Activated CD8-positive, alpha-beta T cell treated with anti-CD3 and anti-CD28 coated beads for 36 hours (primary cell): ENCODE measurements at places on chromosomes 3 and 15. TPM values are rescaled to one million over a fixed set of nuclear protein-coding genes. Genes with fewer than 3 reads are reported as not detected.

ZNF654 gene
- 21.0 TPM for total RNA-seq

CPA3 gene
- total RNA-seq = not detected

CLEC3B gene
- total RNA-seq = not detected

AADACL2 gene
- not detected for total RNA-seq

CELF6 gene
- 0.18 TPM for total RNA-seq

PLCH1 gene
- total RNA-seq = 0.32 TPM

KCNMB3 gene
- 0.34 TPM for total RNA-seq

TRPM1 gene
- not detected for total RNA-seq

GPR156 gene
- not detected for total RNA-seq

PLA2G4E gene
- not detected for total RNA-seq

MME gene
- total RNA-seq = not detected

TEX55 gene
- total RNA-seq = not detected

SERPINI1 gene
- total RNA-seq = 0.83 TPM

QARS1 gene
- total RNA-seq = 270 TPM

ACKR2 gene
- total RNA-seq = 1.2 TPM

LSAMP gene
- total RNA-seq = not detected

FILIP1L gene
- 0.11 TPM for total RNA-seq

ITGB5 gene
- 0.41 TPM for total RNA-seq

CCDC9B gene
- 2.3 TPM for total RNA-seq

SLC6A11 gene
- not detected for total RNA-seq

- no peak for DNase-seq
Observed at GRCh38 chr3:14401692-14402303, 608 bp upstream of the SLC6A6 start.

DNA sequence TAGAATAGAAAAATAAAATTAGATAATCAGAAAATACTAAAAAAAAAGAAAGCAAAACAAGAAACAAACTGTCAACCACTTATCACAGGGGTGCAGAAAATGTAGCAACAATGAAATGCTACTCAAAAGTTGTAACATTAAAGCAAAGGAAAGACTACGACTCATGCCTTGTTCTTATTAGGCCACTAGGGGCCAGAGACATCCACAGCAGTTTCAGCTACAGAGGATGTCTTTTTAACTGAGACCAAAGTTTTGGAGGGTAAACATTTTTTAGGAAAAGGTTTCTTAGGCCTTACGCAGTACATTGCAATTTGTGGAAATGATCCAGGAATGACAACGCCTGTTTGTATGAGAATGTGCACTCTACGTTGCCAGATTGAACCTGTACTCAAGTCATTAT lies 15.4 kb upstream of the CADM2 start:
- no peak for DNase-seq

- DNase-seq = no peak
Observed at GRCh38 chr15:77851691-77852090, 219.0 kb upstream of the LINGO1 start.

GRCh38 chr3:45676325-45677032 lies 12.7 kb upstream of the SACM1L start:
- DNase-seq = peak; percentile 24

DNA sequence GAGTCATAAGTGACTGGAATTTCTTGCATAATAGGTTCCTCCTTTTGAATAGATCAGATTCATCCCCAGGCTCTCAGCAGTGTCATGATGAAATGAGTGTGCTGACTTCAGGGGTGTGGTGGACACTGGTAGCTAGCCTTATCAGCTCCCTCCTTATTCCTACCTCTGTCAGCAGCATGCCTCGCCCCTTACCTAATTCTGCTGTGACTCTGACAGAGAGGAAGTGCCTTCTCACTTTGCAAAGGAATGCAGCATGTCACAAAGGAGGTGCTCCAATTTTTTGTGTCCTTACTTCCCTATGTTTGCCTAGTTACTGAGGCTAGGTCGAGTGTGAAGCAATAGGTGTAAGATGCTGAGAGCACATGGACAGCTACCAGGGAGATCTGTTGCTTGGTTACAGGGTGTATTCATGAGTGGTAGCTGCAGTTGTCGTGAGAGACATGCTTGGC lies 90.6 kb downstream of the TNFAIP8L3 start:
- DNase-seq = no peak

DNA sequence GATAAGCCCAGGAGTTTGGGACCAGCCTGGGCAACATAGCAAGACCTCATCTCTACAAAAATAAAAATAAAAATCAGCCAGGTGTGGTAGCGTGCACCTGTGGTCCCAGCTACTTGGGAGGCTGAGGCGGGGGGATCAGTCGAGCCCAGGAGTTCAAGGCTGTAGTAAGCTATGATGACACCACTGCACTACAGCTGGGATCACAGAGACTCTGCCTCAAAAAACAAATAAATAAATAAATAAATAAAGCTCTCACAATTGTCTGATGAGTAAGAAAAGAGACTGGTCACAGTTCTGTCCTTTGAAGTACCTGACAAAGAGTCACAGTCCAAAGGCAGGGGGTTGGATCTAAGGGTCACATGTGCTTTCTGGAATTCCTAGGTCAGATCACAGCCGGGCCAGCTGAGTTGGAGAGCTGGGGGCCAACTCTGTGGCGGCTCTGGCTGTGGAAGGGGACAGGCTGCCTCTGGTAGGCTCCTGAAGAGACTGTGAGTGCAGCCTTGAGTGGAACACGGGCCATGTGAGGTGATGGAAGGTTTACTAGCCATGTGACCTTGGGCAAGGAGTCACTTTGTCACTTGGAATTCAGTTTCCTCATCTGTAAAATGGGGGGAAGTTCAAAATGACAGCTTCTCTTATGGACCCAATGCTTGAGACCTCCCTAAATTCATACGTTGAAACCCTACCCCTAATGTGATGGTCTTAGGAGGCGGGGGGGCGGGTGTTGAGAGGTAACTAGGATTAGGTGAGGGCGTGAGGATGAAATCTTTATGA lies 47.2 kb downstream of the WHAMM start:
- no peak for DNase-seq

- no peak for DNase-seq
Observed at GRCh38 chr3:144585408-144585807, 613.8 kb downstream of the DIPK2A start.

DNA sequence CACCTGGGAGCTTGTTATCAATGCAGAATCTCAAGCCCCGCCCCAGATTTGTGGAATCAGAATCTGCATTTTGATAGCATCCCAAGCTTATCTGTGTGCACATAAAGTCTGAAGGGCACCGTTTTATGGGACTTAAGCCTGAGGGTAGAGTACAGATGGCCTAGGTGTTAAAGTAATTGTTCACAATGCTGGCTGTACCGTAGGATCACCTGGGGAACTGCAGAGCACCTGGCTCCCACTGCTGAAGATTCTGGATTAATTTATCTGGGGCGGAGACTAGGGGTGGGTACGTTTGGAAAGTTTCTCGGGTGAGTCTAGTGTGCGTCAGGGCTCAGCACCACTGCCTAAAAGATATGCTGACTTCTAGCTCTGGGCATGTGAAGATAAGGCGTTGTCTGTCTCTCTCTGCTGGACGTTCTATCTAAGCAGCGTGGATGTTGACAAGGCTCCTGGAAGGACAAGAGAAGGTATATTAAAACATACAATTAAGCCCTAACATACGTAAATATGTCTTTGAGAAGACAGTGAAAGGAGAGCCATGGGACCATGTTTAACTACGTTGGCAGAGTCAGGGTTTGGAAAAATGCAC lies 63.2 kb upstream of the RASGRP1 start:
- DNase-seq = no peak

DNA sequence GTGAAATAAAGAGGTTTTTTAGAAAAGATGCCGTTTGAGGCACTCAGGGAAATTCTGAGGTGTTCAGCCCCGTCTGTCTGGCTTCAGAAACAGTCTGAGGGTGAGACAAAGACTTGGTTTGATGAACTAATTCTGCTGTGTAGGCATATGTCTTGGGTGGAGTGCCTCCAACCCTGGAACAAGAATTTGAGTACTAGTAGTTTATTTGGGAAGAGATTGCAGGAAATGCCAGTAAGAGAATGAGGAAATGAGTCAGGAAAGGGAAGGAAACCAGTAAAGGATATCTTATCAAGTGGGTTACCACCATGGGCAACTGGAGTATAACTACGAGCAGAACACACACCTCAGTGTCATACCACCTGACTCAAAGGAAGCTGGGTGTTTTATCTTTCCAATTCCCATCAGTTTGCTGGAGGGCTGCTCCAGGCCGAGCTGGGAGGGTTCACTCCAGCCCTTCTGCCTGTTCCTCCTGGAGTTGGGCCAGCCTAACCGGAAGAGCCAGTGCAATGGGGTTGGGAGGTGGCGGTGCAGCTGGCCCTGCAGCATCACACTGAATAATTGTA lies 75.3 kb downstream of the TGFBR2 start:
- no peak for DNase-seq

- no peak for DNase-seq
Observed at GRCh38 chr15:40929660-40930429, 705 bp downstream of the DLL4 start.

- DNase-seq = peak; percentile 32
Observed at GRCh38 chr15:90780916-90781315, 63.8 kb downstream of the BLM start.

DNA sequence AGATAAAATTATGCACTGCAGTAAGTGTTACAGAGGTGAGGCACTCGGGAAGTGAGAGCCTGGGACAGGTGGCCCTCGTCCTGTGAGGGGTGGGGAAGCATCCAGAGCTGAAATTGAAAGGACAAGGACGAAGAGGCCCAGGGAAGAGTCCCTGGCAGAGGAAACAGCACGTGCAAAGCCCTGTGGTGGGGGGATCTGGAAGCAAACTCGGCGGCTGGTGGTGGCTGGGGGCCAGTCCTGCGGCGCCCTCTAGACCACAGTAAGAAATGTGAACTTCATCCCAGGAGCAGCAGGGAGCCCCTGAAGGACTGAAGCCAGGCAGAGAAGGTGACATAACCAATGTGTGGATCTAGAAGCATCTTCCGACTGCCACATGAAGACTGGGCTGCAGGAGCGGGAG lies 42.8 kb downstream of the GRIP2 start:
- DNase-seq = no peak

DNA sequence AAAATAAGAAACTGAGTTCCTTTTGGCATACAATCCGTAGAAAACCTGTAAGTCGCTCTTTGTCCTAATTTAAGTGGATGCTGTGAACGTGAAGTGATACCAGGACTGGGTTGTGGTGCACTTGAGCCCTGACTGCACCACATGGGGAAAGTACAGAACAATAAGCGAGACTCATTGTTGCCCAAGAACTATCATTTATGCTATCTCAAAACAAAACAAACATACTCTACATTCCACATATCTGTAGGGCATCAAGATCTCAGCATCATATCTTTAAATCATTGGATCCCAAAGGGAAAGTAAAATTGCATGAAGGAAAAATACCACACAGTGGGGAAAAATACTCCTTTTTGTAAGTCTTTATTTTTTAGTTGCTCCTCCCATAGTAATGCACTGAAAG lies 580.3 kb downstream of the MECOM start:
- DNase-seq = no peak

GRCh38 chr3:44476181-44476611 lies 1.3 kb downstream of the ZNF445 start:
- DNase-seq = peak; percentile 6

GRCh38 chr3:183210341-183210740 lies 42.7 kb upstream of the B3GNT5 start:
- DNase-seq = no peak

DNA sequence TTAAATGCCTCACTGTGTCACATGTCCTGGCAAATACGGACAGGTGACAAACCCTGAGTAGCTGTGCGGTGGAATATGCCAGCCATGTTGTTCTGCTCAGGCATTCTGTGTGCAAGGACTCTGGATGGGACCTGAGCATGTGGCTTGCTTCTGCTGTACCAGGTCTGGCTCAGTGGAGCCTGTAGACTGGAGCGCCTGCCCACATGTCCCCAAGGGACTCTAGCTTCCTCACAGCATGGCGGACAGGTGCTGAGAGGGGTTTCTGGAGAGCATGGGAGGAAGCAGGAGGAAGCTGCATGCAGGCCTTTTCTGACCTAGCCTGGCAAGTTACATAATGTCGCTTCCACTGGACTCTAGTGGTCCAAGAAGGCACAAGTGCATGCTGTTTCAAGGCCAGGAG lies 96.3 kb downstream of the PLXNA1 start:
- no peak for DNase-seq

- no peak for DNase-seq
Observed at GRCh38 chr3:156218353-156218744, 98.0 kb downstream of the KCNAB1 start.

- DNase-seq = peak; percentile 40
Observed at GRCh38 chr3:67381667-67382272, 272.6 kb downstream of the SUCLG2 start.

- DNase-seq = no peak
Observed at GRCh38 chr3:134647902-134648760, 2.7 kb downstream of the KY start.

- DNase-seq = no peak
Observed at GRCh38 chr3:132288357-132288756, 28.9 kb upstream of the ACP3 start.

DNA sequence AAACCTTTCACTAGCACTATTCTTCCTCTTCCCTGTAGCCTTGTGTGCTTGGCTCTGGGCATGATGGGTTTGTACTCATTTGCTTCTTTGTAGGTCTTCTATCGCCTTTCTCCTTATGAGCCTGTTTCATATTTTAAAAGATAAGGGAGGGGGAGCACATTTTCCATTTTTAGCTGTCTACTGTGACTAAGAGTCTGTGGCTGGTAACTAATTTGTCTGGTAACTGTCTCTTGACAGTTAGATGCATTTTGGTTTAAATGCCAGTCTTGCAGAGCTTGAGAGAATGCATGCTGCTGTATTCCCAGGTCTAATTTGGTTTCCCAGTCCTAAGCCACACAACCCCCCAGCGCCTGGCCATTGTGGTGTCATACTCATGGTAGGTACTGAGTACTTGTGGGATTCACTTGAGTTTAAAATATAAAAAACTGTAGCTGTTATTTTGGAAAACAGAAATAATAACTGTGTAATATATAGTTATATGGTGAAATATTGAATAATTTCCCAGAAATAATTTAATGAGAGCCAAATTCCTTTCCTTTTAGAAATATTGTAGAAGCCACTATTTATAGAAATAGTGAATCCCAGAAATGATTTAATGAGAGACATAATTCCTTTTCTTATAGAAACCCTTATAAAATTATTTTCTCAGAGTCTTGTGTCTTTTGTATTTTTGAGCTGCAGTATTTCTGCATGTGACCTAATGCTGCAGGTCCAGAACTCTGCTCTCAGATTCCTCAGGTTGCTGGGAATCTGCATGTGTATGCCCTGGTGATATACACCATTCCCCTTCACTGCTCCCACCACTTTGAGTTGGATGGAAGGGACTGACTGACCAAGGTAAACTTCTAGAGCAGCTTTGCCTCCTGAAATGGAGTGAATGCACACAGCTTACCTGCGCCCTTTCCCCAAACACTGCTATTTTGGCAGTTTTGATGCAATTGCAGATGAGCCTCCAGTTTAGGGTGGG lies 13.9 kb upstream of the GPR171 start:
- no peak for DNase-seq
